Stimulated activated CD4-positive, alpha-beta T cell treated with anti-CD3 and anti-CD28 coated beads, Interleukin-1b, Interleukin-23, amount 100 ng/mL, for 1 hour (primary cell): ENCODE measurements at places on chromosomes 5 and 9.

DNA sequence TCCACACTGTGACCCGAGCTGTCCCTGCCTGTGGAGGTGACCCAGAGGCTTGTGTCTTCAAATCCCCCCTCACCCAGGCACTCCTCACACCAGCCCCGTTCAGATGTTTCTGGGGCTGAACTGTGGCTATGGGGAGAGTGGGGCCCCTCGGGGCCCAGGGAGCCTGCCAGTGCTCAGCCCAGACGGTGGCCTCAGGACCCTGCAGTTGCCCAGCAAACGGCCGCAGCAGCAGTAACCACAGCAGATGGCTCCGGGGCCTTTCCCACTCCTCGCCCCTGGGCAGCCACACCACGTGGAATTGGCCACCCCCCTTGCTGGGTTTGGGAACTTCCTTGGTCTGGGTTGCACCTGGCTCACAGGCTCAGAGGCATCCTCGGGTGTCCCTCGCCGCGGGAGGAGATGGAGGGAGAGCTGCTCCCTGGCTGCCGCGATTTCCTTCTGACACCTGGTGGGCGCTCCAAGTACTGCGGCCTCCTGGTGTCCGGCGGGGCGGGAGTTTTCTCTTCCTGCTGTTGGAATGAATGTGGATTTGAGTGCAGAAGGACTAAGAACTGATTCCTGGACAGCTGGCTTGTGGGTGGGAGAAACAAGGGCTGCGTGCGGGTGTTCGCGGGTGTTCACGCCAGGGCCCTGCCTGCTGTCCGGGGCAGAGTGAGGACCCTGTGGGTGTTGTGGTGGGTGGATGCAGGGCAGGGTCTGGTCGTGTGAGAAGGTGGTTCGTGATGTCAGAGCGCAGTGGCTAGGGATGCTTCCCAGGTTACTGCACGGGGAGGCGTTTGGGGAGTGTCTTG, 97.5 kb downstream of the COL5A1 start:
- DNase-seq: peak; percentile 7

GRCh38 chr5:95027151-95027721, 257.7 kb downstream of the MCTP1 start:
- DNase-seq: no peak

DNA sequence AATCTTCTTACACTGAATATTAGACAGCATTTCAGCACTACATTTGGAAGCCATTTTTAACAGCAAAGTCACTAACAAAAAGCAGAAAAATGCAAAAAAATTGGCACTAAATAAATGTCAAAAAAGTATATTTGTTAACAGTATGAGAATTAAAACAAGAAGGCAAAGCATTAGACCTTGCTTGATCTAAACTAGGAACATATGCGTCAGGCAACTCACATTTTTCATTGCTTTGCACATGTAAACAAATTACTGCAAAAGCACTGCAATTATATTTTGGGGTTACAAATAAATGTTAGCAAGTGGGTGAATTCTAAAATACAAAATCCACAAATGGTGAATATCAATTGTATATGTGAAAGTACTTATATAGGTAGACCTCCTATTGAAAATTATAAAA, 49.0 kb upstream of the RAPGEF6 start:
- no peak for DNase-seq

- DNase-seq: no peak
Observed at GRCh38 chr5:76789991-76790581, 28.7 kb upstream of the F2RL1 start.

DNA sequence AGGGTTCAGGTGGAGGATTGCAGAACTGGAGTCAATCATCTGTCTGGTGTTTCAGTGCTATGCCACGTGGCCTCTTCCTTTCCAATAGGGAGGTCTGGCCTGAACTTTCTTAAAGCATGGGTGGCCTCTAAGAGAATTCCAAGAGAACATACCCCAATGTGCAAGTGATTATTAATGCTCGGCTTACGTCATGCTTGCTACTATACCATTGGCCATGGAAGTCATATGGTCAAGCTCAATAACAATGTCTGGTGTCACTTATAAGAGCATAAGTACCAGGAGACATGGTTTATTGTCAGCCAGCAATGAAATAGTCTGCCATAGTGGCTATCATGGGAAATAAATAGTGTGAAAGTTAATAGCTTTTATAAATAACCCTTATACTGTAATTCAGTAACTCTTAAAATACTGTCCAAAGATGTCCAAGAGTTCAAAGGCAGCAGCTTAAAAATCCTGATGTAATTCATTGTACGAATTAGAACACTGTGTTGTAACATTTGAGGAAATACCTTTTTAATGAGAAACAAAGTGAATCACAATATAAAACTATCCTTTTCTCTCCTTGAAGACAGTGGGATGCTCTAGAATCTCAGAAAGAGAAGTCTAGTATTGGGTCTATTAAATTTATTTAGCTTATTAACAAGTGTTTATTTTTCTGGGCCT, 355.4 kb upstream of the PRR16 start:
- no peak for DNase-seq

- no peak for DNase-seq
Observed at GRCh38 chr9:24333629-24334028, 212.1 kb downstream of the IZUMO3 start.

GRCh38 chr5:142670804-142671203, 15.1 kb downstream of the FGF1 start:
- no peak for DNase-seq

GRCh38 chr9:100129772-100130171, 30.7 kb downstream of the INVS start:
- DNase-seq: no peak

DNA sequence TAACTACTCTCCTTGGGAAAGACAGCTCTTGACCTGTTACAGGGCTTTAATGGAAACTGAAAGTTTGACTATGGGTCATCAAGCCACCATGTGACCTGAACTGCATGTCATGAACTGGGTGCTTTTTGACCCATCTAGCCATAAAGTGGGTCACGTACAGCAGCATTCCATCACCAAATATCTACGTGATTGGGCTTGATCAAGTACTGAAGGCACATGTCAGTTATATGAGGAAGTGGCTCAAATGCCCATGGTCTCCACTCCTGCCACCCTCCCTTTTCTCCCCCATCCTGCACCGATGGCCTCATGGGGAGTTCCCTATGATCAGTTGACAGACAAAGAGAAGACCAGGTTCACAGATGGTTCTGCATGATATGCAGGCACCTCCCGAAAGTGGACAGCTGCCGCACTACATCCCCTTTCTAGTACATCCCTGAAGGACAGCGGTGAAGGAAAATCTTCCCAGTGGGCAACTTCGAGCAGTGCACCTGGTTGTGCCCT, 7.3 kb upstream of the FCN1 start:
- DNase-seq: no peak

- no peak for DNase-seq
Observed at GRCh38 chr5:158898185-158899177, 201.2 kb downstream of the EBF1 start.

GRCh38 chr5:161230221-161230620, 316.3 kb downstream of the GABRB2 start:
- no peak for DNase-seq

DNA sequence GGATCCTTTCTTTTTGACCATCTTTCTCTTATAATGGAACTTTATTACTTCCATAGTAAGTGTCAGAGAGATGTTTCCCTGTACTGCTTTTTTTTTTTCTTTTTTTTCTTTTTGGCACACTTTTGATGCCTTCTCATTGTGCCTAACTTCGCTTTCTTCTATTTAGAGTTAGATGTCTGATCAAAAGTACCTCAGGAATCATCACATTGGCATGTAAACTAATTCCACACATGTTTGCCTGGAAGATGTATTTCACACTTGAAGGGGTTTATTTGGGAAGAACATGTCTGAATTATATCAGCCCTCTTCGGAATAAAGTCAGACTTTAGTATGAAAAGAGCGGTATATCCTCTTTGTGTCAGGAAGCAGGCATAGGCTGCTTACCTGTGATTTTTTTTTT, 35.1 kb downstream of the SMARCA2 start:
- no peak for DNase-seq

GRCh38 chr9:101365181-101365580, 19.6 kb downstream of the BAAT start:
- no peak for DNase-seq

- DNase-seq: no peak
Observed at GRCh38 chr5:16455668-16456067, 9.9 kb downstream of the ZNF622 start.

- DNase-seq: peak; percentile 76
Observed at GRCh38 chr9:133994353-133995011, 2.4 kb upstream of the VAV2 start.

DNA sequence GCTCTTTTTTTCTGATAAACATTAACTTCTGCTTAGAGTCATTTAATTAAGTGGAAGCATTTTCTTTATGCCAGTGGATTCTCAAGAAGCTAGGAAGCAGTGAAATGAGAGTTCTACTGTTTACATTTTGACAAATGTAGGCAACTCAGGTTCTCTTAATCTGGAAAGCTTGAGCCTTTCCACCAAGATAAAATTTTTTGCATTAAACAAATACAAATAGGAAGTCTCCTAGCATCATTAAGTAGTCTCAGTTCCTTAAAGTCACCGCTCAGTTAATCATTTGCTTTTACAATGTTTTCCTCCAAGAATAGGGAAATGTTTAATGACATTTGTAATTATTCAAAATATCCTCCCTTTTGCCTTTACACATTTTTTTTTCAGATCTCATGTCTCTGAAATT, 290.4 kb upstream of the PDE4D start:
- no peak for DNase-seq

DNA sequence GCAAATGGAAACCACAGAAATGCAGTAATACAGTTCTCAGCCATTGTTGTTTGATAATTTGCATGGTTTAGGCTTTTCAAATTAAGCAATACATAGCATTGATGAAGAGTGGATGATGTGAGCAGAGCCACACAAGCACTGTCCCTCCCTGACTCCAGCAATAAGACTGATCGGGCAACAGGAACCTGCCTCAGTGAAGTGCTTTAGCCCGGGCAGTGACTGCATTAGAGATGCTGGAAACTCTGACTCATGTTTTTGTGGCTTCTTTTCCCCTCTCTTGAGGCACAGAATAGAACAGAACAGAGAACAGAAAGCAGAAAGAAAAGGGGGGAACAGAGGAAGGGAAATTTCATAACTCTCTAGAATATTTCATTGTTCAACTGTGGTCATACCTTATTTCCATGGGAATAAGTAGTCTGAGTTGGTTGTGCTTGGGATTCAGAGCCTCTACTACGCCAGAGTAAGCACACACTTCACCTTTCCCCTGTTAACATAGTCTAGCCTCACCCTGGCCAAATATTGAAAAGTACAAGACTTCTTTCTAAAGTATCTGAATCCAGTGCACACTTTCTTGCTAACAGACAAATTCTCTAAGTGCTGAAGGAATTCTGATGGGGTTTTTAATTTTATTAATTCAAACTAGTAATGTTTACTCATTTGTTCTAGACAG, 164.8 kb upstream of the VCAN start:
- no peak for DNase-seq

- no peak for DNase-seq
Observed at GRCh38 chr5:128328446-128328845, 209.6 kb downstream of the FBN2 start.

- DNase-seq: no peak
Observed at GRCh38 chr5:135486131-135487036, 34.2 kb upstream of the TIFAB start.

DNA sequence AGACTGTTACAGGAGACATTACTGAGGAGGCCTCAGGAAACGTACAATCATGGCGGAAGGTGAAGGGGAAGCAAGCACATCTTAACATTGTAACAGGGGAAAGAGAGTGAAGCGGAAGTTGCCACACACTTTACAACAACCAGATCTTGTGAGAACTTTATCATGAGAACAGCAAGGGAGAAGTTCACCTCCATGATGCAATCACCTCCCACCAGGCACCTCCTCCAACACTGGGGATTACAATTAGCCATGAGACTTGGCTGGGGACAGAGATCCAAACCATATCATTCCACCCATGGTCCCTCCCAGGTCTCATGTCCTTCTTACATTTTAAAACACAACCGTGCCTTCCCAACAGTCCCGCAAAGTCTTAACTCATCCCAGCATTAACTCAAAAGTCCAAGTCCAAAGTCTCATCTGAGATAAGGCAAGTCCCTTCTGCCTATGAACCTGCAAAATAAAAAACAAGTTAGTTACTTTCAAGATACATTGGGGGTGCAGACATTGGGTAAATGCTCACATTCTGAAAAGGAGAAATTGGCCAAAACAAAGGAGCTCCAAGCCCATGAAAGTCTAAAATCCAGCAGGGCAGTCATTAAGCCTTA, 138.3 kb downstream of the TMEM161B start:
- DNase-seq: no peak

GRCh38 chr5:14156290-14156649, 13.1 kb downstream of the TRIO start:
- no peak for DNase-seq

DNA sequence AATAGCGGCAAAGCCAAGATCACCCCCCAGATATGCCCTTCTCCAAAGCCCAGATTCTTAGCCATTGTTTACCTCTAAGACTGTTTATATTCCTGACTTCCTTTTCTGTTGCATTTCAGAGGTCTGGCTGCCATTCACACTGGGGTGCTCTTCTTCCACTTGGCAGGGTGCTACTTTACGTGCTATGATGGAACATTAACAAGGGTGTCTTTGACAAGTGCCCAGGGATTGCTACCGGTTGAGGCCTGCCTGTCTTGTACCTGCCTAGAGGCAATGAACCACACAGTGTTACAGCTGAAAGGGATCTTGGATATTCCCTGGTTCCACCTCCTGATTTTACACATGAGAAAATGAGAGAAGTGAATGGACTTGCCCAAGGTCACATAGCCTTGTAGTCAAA, 352.1 kb upstream of the KIF2A start:
- no peak for DNase-seq

DNA sequence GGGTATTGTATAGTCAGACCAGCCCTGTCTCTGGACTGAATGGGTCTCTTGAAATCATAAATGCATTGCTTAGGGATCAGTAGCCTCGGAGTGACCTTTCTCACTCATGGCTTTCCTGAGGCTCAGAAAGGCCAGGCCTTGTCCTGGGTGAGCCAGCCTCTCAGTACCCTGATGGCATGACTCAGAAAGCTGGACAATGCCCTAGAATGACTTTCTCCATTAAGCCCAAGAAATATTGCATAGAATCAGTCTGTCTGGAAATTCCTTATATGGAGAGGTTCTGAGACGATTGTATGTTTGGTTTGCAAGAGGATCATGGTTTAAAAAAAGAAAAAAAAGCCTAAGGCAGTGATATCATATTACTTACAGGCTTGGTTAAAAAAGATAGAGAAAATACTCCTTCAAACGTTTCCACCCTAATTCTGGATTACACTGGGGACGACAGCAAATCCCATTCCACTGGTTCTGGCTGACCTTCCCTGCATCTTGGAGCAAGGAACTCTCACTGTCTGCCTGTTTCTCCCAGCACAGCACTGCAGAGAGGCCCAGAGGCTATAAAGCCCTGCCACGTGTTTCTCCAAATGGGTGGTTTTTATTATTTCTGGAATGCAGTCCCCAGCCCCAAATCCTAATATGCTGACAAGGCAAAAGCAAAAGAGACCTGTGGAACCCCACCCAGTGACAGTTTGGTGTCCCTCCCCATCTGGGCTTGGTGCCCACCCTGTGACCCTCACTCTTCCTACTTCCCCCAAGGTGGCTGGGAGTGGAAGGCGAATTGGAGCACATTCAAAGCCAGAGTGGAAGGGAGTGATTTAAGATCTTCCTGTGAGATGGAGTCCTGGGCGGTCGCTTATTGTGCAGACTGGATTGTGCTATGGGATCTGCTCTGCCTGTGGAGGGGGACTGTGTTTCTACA, 34.4 kb downstream of the MAP1B start:
- no peak for DNase-seq

- DNase-seq: no peak
Observed at GRCh38 chr5:119036101-119036762, 34.7 kb upstream of the DMXL1 start.

GRCh38 chr9:76980566-76980965, 38.9 kb upstream of the FOXB2 start:
- DNase-seq: no peak
